ENCODE measurements at places on chromosomes 13 and 19.

GRCh38 chr13:43080199-43080598, 56.8 kb downstream of the DNAJC15 start:
- no peak for DNase-seq

DNA sequence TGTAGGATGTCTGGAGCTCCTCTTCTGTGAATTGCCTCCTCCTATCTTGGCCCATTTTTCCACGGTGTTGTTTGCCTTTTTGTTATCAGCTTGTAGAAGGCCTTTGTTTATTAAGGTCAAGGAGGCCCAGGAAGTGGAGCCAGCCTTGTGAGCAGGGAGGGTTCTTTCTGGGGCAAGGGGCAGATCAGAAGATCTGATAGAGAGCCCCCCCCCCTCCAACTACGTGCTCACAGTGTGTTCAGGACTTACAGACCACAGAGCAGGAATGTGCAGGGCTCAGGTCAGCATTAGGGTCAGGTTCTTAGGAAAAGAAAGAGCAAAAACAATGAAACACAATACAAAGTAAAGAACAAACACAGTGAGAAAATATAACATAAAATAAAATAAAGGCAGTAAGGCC, 59.4 kb downstream of the CCNE1 start:
- no peak for DNase-seq

DNA sequence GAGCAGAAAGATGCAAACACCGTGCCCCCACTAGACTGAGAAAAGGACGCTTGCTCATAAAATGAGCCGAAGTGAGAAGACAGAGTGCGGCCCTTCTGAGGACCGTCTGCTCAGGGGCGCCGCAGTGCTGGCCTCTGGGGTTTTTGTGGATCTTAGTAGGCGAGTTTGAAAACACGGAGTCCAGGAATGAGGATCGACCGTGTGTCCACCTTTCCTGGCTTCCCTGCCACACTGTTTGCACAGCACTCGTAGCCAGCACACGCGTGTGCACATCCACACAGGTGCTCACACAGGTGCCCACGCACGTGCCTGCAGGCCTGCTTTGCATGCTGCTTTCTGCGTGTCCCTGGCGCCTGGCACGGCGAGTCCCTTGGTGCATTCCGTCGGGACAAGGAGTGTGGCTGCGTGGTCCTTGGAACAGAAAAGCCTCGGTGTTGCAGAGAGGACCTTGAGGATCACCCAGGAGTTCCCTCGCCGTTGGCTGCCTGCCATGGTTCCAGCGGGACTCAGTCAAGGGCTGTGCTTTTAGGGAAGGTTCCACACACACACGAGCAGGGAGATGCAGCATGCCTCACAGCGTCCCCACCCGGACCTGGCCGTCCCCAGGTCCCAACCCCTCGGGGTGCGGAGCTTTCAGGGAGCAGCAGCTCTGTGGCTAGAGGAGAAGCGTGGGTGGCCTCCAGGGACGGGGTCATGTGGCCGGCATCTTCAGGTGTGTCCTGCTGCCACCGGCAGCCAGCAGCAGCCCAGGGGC, 10.1 kb upstream of the ZNF554 start:
- DNase-seq = no peak

DNA sequence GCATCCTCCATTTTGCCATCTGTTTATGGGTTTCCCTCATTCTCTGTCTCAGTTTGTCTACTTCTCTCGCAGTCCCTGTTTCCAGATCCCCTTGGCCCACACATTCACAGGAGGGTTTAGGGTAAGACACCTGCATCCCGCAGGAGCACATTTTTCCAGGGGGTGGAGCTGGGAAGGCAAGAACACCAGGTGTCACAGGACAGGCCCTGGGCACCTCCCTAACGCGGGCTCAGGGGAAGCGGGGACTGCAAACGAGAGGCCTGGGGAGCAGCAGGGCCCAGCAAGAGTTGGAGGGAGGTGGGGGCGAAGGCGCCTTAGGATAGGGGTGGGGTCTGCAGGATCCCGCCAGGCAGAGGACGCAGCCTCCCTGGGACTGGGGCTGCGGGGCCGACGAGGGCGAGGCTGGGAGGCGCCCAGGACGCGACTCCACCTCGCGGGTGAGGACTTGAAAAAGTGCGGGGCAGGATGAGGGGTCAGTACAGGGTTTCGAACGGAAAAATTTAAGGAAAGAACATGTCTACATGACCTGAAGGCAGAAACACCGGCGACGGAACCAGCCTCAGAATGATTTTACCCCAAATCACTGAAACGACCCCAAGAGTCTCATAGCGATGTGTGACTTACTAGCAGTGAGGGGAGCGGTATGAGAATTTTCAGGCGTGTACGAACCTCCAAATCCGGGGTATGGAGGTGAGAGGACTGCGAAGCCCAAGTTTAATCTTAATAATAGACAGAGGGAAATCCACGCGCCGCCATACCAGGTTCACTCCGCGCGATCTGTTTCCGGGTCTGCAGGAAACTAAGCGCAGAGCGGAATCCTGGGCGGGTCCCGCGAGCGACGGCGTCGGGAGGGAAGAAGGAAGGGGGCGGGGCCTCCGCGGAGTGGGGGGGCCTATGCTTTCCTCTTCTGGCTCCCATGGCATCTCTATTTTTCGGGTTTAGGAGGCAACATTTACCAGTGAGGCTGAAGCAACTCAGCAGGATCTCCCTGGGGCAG, 7.1 kb upstream of the ERVV-2 start:
- DNase-seq = peak; percentile 46

- peak; percentile 47 for DNase-seq
These were observed 164.2 kb downstream of the ABCC4 start for GRCh38 chr13:95137096-95137495.

DNA sequence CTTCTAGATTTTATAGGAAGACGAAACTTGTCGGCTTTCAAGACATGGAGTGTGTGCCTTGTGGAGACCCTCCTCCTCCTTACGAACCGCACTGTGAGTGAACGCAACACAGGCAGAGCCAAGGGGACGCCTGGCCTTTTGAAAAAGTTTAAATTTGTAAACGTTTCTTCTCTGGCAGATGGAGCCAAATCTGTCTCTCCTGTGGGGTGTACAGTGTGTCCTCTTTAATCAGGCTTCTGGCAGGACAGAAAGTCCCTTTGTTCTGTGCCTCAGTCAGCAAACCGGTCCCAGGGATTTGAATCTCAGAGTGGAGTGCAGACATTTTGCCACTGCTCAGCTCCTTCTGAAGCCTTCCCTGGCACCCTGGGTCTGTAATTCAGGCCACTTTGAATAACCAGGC, 56.5 kb downstream of the TNFRSF19 start:
- DNase-seq = no peak

DNA sequence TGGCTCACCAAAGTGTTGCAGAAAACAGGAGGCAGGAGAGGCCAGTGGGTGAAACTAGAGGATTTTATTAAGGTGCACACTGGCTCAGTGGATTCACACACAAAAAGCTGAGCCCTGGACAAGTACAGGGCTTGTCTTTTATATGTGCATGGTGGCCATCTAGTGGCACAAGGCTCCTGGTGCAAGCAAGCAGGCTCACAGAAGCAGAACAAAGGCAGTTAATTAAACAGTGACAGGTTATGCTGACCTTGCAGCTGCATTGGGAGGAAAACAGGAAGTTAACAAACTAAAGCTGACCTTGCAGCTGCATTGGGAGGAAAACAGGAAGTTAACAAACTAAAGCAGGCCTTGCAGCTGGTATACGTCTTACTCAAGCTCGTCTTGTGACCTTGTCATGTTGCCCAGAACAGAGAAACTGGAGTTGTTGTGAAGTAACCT, 65.3 kb upstream of the ZNF681 start:
- no peak for DNase-seq

DNA sequence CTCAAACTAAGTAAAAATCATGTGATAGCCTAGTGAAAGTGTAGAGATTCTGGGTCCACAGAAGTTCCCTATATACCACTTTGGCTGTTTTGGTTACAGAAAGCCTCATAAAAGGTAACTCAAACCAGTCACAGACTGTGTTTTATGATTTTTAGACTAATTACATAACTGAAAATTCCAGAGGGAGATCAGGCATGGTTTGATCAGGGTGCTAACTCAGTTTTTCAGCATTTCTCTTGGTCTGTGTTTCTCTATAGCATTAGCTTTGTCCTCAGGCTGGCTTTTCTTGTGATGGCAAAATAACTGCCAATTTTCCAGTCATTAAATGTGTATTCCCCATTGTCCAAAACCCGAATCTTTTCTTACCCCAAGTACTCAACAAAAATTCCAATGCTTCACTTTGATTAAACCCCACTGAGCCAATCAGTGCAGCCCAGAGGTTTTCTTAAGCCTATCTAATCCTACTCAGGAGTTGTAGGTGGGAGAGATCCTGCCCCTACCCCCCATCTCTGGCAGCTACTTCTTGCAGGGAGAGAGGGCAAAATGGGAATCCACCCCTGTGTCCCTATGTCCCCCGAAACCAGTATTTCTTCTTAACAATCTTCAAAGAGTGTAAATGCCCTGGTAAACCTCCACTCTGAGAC, 8.6 kb upstream of the FXYD3 start:
- no peak for DNase-seq

- DNase-seq = peak; percentile 45
These were observed 85.7 kb downstream of the NUFIP1 start for GRCh38 chr13:44903574-44903985.

DNA sequence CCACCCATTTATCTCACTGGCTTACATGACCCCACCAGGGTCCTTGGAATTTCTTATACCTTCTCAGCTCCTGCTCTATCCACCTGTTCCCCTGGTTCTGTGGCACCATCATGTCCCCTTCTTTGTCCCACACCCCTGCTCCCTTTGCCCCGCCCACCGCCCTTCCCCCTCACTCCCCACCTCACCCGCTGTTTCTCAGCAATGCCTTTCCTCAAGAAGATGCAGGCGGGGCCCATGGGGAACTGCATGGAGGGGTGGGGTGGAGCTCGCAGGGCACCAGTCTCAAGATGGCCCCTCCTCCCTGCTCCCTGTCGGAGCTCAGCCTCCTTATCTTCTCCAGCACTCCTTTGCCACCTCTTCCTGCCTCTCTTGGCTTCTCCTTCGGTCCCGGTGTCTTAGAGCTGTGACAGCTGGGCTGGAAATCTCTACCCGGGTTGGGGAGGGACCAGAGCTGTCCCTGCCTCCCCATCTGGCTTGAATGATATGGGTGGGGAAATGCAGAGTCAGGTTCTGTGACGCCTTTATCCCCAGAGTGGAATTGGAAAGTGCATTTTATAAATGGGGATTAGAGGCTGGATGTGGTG, at the start of gene CABP5:
Gene CABP5 (minus strand): TSS at position 405 of the 584 bp plus-strand sequence. CDS start 157 bp downstream, at position 248.
- no peak for DNase-seq

DNA sequence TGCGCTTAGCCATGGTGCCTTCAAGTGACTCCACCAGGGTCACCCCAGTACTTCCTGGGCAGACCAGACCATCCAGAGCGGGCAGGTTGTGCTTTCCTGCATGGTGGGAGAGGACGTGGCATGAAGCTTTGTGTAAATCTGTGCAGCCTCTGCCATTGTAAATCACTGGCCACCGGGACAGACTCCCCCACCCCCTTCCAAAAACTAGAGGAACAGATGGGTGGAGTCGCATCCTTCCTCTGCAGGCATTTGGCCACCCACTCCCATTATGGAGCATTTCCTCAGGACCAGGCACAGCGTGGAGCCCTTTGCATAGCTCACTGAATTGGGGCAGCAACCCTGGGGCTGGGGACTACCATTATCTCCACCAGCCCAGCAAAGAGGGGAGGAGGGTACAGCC, 8.2 kb downstream of the BCKDHA start:
- DNase-seq = no peak

DNA sequence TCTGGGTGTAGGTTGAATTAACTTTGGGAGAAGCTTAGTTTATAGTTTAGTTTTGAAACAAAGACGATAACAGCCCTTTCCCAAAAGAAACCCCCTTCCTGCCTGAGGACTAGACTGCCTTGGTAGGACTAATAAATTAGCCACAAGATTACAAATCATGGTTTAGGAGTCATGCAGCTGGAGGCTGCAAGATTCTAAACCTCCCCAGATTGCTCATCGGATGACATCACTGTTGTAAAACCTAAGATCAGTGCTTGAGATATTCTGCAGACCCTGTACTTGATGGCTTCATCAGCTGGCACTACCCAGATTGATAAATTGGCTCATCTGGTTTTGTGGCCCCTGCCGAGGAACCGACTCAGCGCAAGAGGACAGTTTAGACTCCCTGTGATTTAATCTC, 35.9 kb upstream of the MPHOSPH8 start:
- DNase-seq = peak; percentile 30

DNA sequence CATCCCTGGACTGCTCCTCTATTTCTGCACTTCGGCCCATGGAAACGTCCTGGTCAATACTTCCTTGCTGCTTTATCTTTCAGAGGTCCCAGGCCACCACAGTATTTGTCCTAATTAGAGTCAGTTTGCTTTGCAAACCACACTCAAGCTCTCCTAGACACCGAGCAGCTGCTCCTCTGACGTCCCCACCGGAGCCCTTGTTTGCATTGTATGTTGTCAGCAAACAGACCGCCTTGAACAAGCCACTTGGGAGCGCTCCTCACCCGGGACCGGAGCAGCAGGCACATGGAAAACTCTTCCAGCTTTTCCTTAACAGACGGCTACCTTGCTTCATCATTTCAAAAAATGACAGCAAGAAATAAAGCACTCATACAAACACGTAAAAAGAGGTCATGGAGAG, 51.5 kb upstream of the GTF3A start:
- DNase-seq = no peak

GRCh38 chr13:86633346-86633745, 834.1 kb upstream of the SLITRK6 start:
- DNase-seq = no peak

GRCh38 chr19:38155453-38155852, 68.6 kb downstream of the DPF1 start:
- DNase-seq = peak; percentile 23
